ENCODE measurements at places on chromosomes 12 and 14. TPM values are rescaled to one million over a fixed set of nuclear protein-coding genes. Genes with fewer than 3 reads are reported as not detected.

- DNase-seq: no peak
These were observed 143.0 kb downstream of the TMTC1 start for GRCh38 chr12:29640589-29641345.

GRCh38 chr12:94507455-94507854 is 47.8 kb upstream of the CEP83 start:
- no peak for DNase-seq

GRCh38 chr14:52834440-52834842 is 43.0 kb upstream of the GNPNAT1 start:
- DNase-seq: no peak

DNA sequence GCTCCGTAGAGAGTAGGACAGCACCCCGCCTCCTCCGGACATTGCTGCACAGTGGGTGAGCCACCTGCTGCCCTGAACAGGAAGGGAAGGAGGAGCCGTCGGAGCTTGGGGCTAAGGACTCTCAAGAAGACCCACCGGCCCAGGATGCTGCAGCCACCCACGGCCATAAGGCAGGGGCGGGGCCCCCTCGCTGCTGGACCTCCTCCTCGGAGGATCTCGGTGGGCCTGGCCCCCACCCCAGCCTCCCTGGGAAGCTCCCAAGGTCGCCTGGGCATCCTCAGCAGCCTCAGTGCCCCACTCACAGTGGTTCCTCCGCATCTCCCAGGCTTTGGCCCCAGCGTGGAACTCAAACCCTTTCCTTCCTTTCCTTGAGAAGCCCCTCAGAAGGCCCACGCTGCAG is 68.6 kb upstream of the DIO3 start:
- no peak for DNase-seq

- peak; percentile 72 for DNase-seq
These were observed 15.6 kb downstream of the TRMT61A start for GRCh38 chr14:103544388-103545218.

- DNase-seq: peak; percentile 2
These were observed 582.7 kb downstream of the SLC6A15 start for GRCh38 chr12:84329938-84330337.

DNA sequence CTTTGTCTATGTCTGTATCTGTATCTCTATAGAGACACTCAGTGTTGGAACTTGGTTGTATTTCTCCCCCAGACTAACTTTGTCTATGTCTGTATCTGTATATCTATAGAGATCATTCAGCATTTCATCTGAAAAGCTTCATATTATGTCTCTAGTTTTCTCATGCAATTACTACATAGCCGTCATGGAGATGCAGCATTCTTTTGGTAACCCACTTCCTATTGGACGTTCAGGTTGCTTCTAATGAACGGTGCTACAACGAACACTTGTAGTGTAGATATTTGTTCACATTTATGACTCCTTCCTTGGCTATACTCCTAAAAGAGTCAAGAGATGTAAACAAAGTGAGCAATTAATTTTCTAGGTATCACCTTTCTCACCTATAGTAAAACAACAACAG is 81.5 kb upstream of the KCNA1 start:
- DNase-seq: no peak

- no peak for DNase-seq
These were observed 77.7 kb downstream of the ETNK1 start for GRCh38 chr12:22702690-22703089.

DNA sequence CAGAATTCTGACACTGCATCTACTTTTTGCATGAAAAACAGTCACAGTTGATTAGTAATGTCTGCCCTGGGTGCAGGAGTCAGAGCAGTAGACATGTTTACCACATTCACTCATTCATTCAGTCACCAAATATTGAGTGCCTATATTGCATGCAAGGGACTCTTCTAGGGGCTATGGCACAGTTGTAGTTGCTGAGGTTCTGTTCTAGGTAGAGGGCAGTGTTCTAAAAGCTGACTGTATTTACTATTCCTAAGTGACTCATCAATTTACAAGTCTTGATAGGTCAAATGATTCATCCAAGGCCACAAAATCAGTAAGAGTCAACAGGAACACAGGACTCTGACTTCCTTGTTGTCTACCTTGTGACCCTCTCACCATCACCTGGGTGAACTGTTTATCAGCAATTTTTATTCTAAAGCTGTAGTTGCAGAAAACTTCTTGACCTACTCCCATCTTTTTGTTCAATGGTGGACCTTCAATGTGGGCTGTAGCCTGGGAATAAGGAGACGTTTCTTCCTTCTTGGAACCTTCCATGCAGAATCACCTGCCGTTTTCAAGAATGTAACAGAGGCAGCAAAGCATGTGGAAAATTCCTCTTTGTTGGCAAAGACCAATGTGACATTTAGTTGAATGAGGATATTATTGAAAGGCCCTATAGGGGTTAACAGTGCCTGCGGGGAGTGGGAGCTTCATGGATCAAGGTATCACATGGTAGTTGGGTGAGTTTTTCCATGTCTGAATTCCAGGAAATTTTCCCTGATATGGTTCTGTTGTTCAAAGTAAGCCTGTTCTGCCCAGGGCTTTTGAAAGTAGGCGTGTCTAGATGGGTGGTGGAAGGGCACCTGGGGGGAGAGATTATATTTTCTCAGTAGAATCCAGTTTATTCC is 223.2 kb downstream of the KTN1 start:
- DNase-seq: no peak

- no peak for DNase-seq
These were observed 439.6 kb upstream of the LRFN5 start for GRCh38 chr14:41167040-41167439.

- DNase-seq: no peak
These were observed 37.8 kb upstream of the PTPRQ start for GRCh38 chr12:80406253-80406652.

- no peak for DNase-seq
These were observed 15.5 kb upstream of the CLEC2A start for GRCh38 chr12:9947674-9948073.

DNA sequence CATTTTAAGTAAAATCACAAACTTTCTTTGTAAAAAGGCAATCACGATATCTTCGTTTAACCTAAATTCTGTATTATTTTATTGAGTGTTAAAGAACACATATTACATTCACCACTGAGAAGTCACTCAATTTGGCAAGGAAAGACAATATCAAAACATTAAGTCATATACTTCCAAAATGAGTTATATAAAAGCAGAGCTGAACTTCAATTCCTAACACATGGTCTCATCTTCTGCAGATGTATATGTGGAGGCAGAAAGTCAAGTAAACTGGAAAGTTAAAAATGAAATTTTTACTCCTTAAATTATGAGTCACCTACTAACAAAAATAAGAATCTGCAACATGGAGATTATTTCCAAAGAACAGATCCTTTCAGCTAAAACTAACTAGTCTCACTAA is 28.7 kb downstream of the BMAL2 start:
- no peak for DNase-seq

GRCh38 chr12:45760333-45760732 is 30.8 kb downstream of the ARID2 start:
- no peak for DNase-seq

DNA sequence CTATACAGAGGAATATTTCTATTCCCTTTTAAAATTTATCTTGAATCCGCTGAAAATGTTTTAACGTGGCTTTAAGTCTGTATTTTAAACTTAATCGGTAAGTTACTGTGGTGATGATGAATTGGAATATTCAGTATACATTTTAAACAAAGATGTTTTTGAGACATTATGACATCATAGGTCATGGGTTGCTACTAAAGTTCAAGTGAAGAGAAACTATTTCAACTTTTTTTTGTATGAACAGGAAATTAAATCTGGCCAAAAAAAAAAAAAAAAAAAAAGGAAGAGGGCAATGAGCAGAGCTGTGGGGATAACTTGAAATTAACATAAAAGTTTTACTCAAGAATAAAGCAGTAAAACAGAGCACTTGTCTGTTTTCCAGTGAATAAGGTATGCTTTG is 109.0 kb downstream of the PLEKHA5 start:
- DNase-seq: no peak

DNA sequence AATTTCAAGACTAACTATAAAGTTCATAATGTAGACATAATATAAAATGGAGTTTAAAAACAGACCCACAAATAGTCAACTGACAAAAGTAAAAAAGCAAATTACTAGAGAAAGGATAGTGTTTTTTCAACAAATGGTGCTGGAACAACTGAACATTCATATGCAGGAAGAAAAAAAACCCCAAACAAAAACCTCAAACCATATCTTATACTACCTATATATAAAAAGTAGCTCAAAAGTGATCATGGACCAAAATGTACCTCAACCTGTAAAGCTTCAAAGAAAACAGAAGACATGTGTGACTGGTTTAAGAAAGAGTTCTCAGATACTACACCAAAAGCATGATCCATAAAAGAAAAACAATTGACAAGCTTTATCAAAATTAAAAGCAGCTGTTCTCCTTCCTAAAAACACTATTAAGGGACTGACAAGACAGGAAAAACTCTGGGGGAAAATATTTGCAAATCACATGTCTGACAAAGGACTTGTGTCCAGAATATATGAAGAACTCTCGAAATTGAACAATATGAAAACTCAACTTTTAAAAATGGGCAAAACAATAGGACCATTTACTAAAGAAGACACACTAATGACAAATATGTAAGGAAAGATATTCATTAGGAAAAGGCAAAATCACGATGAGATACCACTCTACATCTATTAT is 22.7 kb upstream of the ARID4A start:
- DNase-seq: no peak

DNA sequence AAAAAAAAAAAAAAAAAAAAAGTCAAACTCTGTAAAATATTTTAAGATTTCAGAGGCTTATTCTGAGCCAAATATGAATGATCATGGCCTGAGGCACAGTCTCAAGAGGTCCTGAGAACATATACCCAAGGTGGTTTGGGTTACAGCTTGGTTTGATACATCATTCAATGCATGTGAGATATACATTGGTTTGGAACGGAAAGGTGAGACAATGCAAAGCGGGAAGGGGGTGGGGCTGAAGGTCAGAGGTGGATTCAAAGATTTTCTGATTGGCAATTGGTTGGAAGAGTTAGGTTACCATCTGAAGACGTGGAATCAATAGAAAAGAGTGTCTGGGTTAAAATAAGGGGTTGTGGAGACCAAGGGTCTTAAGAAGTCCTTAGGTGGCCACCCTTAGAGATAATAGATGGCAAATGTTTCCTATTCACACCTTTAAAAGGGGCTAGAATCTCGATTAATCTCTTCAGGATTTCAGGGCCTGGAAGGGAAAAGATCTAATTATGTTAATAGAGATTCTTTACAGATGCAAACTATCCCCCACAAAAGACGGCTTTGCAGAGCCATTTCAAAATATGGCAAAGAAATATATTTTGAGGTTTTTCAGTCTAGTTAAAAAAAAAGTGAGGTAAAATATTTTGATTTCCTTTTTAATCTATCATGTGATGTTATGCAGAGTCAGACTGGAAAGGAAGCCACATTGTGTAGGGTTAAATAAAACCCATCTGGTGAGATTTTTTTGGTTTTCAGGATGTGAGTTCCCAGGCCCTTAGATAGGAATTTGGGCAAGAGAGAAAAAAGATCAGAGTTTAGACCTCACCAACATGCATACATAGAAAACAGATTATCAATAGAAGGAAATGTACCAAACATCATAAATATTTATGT is 173.8 kb upstream of the CNOT2 start:
- no peak for DNase-seq

The CCDC197 gene
- polyA plus RNA-seq: 0.32 TPM

The PRPF39 gene
- polyA plus RNA-seq: 59.3 TPM

The ACYP1 gene
- 16.4 TPM for polyA plus RNA-seq

The FAM177A1 gene
- 33.6 TPM for polyA plus RNA-seq

The SAMD4A gene
- 63.5 TPM for polyA plus RNA-seq

The RNASE8 gene
- polyA plus RNA-seq: not detected

The KRT73 gene
- not detected for polyA plus RNA-seq

The LYZ gene
- 23.4 TPM for polyA plus RNA-seq

The LTB4R2 gene
- 4.1 TPM for polyA plus RNA-seq

The CISTR gene
- polyA plus RNA-seq: not detected

The SERPINA1 gene
- 0.61 TPM for polyA plus RNA-seq

The HAL gene
- polyA plus RNA-seq: 0.81 TPM

Data from hindlimb muscle (tissue), 1 donor.